Esophagus squamous epithelium (tissue), 5 donors: ENCODE measurements at places on chromosomes 1 and 21.

DNA sequence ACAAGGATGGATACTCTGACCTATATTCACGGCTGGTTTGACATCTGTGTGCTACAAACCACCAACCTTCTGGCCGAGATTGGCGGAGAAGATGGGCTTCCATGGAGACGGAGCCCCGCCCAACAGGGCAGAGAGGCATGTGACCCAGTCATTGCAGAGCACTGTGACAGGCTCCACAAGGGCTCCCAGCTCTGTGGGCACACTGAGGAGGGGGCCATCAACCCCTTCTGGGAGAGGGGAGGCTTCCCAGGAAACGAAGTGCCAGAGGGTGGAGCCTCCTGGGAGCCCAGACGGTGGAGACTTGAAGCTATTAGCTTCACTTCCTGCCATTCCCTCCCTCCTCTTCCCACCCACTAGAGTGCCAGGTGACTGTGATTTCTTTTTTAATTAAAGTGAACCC, 71.6 kb upstream of the IFFO2 start:
- DNase-seq = no peak

GRCh38 chr1:232307296-232308017, 322.5 kb downstream of the SIPA1L2 start:
- DNase-seq = no peak

GRCh38 chr1:27122652-27123051, 32.3 kb downstream of the SLC9A1 start:
- DNase-seq = no peak

GRCh38 chr1:88509379-88509778, 174.7 kb upstream of the PKN2 start:
- no peak for DNase-seq

DNA sequence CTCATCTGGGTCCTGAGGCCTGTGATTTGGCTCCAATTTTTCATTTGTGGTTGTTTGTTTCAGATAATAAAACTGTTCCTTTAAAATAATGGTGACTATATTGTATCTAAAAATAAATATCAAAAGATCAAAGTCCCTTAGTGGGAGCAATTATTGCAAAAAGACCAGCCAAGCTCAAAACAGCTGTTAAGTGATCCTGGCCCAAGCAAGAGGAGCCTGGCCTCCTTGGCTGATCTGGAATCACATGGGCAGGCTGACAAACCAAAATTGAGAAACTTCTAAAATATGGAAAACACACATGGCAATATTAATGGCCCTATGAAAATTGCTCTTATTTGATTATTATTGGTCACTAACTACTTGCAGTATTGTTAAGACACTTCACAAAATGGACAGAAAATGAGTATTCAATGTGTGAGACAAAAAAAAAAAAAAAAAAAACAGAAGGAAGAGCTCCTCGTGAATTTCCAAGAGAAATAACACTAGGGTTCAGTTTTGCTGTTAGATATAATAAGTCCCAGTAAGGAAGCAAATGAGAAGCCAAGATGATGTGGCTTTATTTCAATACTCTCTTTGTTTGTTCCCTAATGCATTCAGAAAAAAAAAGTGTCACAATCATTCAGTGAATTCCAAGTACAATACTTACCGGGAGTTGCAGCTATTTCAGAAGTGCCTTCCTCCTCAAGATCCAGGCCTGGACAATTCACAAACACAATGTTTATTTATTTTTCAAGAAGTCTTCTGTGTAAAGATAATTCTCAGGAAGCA, 105.1 kb downstream of the SEC16B start:
- DNase-seq = no peak

DNA sequence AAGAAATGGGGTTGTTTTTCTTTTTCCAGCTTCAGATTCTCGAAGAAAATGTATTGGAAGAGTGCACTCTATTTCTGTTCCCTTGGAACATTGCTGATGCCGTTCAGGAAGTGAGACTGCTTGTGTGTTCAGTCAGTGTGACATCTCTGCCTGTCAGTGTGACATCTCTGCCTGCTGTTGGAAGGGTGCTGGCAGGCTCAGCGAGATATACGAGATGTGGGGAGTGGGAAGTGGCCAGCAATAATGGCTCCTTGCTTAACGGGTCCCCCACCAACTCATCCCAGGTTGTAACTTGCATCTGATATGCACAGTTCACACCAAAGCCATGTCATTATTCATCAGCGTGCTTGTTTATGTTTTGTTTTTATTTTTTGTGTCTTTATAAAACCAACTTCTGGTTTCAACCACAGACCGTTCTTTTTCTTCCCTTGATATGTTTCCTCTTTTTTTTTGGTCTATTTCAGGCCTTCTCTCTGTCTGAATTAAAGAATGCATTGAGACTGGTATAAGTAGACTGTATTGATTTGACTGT, 145.4 kb downstream of the GALNT2 start:
- no peak for DNase-seq

GRCh38 chr1:92480200-92480812, 6.4 kb downstream of the GFI1 start:
- no peak for DNase-seq

DNA sequence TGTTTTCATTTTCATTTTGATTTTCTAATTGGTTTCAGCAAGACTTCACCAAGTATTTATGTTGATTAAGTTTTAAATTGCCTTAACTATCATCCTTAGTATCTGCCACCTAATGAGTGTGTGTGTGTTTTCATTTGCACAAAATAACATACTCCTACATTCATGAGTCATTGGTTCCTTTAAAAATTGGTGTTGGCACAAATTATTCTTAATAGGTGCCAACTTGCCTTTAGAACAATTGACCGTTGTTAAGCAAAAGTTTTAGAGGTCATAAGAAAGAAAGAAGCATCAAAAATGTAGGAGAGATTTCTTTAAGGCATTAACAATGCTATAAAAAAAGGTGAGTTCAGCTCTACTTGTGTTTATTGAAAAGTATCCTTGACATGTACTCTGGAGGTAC, 77.5 kb downstream of the FNBP1L start:
- no peak for DNase-seq
